Non-pigmented ciliary epithelial cell (primary cell): ENCODE measurements at places on chromosomes 16 and 17.
A peak's percentile ranks its signal among the peaks of the same experiment; 100 is the strongest.

DNA sequence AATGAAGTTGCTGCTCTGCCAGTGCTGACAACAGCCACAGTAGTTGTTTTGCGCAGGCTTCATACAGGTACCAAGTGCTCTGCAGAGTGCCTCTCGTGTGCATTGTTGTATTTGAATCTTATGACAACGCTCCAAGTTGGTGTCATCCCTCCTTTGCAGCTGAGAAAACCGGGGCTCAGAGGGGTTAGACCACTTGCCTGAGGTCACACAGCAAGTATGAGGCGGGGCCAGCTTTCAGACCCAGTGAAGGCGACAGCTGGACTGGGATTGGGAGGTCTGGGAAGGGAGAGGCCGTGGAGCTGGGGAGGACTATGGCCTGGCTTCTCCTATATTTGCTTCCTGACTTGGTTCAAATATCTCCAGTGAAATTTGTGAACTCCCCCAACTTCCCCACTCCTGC is 33.2 kb downstream of the WNT9B start:
- DNase-seq: no peak

DNA sequence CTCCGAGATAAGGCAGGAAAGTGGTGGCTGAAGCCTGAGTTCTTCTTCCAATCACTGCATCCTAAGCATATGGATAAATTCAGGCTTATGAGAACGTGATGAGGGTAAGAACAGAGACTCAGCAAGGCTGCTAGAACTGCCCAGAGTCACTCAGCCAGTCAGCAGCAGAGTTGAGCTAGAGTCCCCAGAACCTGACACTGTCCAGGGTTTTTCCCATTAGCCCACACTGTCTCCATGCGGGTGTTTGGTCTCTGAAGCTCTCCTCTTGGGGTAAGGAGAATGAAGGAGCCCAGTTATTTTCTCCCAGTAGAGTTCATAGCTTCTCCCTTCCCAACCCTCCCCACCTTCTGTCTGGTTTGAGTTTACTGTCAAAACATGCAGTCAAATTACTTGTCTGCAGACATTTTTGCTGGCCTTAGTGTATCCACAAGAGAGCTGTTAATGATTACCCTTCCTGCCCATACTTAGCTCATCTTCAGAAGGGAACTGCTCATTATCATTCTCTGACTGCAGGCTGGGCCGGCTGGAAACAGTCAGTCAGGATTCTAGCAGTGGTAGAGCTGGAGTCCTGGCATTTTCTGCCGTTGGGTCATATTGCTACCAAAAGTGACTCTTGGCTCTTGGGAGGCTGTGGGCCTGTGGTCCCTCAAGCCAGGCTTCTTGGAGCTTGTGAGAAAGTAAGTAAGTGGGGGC is 460.0 kb downstream of the HS3ST3B1 start:
- DNase-seq: no peak

- no peak for DNase-seq
Observed at GRCh38 chr16:77868052-77868451, 79.7 kb downstream of the VAT1L start.

DNA sequence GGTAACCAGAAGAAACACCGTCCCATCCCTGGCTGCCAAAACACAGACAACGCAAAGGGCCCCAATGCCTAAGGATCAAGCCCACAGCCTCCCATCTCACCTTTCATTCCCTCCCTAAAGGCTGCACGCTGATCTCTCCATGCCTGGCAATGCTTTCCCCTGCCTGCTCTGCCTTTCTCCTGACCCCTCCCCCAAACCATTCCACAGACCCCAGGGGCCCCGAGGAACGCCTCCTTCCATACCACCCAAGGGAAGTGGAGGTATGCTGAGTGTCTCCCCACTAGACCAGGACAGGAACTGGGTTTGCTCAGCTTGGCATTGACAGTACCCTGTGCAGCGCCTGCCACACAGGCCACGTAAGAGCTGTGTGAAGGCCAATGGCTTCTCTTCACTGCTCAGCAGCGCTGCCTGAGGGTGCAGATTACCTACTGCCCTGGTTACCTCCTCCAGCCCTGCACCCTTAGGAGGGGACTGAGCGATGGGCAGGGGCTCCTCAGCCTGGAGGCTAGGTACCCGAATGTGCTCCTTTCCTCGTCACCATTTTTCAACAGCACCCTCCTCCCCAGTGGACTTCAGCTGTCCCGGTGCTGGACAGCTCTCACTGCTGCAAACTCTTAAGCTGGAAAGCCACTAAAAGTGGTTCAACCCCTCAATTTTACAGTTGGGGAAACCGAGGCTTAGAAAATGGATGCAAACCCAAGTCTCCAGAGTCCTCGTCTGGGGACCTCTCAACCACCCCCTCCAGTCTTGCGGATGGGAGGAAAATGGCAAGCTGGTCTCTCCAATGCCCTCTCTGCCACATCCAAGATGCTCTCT is 45.0 kb downstream of the SRCIN1 start:
- DNase-seq: no peak

DNA sequence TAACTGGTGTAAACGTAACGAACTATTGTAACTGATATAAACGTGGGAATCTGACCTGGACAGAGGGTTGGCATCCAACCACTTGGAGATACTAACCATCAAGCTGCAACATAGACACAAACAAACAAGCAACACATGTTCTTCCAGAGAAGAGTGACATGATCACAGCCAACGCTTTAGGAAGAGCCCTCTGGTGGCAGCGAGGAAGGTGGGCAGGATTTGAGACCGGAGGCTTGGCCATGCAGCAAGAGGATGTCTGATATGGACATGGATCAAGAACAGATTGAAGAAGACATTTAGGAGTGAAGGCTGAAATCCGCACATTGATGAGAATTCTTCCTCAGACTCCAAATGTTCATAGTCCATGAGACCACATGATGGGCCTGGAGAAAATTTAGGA is 40.3 kb upstream of the TNRC6A start:
- DNase-seq: no peak

DNA sequence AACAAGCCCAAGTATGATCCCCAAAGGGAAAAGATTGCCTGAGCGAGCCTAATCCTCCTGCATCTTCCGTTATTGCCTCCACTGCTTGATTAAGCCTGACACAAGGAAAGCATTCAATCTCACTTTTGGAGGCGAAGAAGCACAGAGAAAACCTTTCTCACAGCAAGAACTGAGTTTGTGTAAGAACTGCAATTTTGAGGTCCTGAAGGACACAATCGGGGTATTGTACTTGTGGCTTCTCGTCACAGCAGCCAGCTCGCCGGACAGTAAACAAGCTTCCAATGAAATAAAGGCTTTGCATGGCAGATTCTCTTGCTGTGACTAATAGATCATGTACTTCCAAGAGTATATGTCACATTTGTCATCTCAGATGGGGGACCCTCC is 18.7 kb upstream of the FOXF1 start:
- no peak for DNase-seq

GRCh38 chr16:23640615-23640930 is 537 bp downstream of the PALB2 start:
- DNase-seq: no peak

GRCh38 chr17:51046046-51046445 is 74.6 kb downstream of the SPAG9 start:
- no peak for DNase-seq

GRCh38 chr17:61251939-61252865 is 147.4 kb upstream of the TBX2 start:
- peak; percentile 92 for DNase-seq

GRCh38 chr17:31699886-31700285 is 159.2 kb downstream of the COPRS start:
- DNase-seq: no peak

GRCh38 chr17:77923135-77923534 is 35.4 kb upstream of the TNRC6C start:
- DNase-seq: no peak

GRCh38 chr16:50259334-50260205 is 6.8 kb upstream of the ADCY7 start:
- DNase-seq: no peak

DNA sequence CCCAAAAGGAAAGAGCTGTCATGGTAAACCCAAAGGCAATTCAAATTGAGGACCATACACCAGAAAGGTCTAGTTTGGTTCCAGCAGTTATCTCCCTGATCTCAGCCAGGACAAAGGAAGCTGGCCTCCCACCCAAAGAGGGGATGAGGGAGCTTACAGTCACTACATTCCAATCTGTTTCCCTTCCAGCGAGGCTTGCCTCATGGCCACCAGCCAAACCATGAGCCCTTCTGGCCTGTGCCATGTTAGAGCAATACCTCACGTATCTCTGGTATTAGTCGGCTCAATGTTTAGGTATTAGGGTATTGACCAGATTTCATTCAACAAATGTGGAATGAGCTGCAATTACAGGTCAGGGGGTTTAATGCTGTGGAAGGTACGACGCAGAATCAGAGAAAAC is 8.4 kb downstream of the NDUFAB1 start:
- peak; percentile 92 for DNase-seq

DNA sequence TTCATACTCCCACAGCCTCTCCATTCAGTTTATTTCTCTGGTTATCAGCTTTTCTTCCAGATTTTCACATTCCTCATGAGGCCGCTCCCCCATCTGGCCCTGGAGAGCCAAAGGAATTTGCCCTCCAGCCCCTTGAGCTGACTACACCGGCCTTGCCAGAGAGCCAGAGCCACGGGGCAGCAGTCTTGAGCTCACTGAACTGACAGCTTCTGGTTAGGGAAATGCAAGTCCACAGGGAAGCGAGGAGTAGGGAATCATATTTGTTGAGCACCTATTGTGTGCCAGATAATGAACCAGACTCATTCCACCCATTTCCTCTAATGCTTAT is 102.4 kb downstream of the ABCC12 start:
- peak; percentile 28 for DNase-seq

GRCh38 chr17:9217151-9218056 is 196.1 kb downstream of the NTN1 start:
- no peak for DNase-seq

- DNase-seq: no peak
Observed at GRCh38 chr16:21083729-21084268, 66.8 kb downstream of the DNAH3 start.

DNA sequence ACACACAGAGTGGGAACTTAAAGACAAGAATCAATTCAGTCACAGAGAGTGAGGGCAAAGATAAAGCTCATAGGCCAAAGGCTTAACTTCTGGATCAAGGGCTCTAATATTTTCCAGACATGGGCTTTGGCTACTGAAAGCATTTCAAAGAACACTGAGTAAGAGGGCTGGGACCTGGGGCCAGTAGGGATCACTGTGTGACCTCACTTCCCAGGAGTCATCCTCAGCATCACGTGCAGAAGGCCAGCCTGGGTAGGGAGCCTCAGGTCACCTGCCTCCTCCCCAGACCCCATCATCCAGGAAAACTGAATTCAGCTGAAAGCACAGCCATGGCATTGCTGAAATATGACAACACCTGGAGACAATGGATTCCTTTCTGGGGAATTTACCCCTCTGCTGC is 163.5 kb downstream of the RAB11FIP4 start:
- no peak for DNase-seq

DNA sequence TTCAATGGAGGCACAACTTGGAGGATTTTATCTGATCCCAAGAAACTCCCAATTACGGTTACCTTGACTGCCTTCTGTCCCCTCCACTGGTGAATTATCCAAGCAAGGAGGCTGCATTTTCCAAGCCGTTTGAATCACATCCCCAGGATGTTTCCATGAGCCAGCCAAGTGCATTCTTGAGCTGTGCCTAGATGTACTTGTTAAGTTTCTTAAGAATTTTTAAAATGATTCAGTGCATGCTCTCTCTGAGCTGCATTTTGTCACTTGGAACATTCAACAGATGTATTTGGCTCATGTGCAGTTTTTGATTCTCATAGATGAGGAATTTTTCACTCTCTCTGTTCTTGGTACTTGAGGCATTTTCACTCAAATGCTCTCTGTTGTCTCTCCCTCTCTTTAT is 202.6 kb upstream of the MYOCD start:
- no peak for DNase-seq

- DNase-seq: no peak
Observed at GRCh38 chr16:57704011-57704904, 9.7 kb downstream of the DRC7 start.

DNA sequence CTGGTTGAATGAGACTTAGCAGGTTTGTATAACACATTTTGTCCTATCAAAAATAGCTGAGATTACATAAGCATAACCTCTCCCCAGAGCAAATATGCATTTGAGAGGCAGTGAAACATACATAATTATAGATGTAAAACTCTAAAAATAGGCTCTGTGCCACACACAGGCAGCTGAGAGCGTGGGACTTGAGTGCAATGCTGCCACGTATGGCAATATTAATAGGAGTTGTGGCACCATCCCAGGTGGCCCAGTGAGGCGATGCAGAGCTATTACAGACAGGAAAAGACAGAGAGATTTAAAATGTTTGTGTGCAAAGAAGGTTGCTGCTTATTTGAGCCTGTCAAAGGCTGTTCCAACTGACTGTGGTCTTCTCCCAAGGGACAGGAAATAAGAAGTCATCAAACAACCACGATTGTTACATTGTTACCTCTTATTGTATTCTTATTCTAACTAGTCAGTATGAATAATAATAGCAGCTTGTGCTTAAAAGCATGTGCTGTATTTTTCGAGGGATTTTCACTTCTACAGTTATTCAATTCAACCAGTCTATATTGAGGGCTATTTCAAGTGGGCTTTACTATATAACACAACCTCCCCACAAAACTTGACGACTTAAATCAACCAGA is 116.5 kb downstream of the SALL1 start:
- DNase-seq: no peak

DNA sequence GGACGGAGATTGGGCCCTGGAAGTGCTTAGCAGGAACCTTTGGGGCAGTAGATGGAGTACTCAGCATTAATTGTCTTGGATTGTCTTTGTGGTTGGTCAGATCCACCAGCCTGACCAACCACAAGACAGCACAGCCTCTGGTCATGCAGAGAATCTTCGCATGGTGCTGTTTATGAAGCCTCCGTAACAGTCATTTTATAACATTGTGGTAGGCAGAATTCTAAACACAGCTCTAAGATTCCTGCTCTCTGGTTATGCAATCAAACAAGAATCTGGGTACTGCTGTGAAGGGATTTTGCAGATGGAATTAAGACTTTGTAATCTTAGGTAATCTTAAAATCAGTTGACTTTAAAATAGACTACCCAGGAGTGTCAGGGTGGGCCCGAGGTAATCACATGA is 312.2 kb upstream of the GOT2 start:
- peak; percentile 54 for DNase-seq

- no peak for DNase-seq
Observed at GRCh38 chr16:2335286-2335895, 5.1 kb downstream of the ABCA3 start.

- no peak for DNase-seq
Observed at GRCh38 chr16:85928401-85928820, 29.4 kb downstream of the IRF8 start.

DNA sequence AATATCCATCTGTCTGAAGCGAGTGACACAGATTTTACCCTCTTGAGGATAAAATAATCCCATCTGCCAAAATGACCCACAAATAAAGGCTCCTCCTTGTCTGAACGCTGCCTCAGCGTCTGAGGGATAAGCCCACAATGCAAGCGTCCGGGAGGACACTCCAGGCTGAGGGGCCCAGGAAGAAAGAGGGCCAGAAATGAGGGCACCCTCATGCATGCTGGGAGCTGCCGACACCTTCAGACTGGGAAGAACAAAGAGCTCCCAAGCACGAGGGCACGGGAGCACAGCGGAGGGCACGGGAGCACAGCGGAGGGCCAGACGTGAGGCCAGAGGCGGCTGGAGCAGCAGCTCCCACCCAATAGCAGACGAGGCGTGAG is 126.9 kb downstream of the ZNF778 start:
- DNase-seq: no peak
